ENCODE measurements at places on chromosomes 6 and 20.

DNA sequence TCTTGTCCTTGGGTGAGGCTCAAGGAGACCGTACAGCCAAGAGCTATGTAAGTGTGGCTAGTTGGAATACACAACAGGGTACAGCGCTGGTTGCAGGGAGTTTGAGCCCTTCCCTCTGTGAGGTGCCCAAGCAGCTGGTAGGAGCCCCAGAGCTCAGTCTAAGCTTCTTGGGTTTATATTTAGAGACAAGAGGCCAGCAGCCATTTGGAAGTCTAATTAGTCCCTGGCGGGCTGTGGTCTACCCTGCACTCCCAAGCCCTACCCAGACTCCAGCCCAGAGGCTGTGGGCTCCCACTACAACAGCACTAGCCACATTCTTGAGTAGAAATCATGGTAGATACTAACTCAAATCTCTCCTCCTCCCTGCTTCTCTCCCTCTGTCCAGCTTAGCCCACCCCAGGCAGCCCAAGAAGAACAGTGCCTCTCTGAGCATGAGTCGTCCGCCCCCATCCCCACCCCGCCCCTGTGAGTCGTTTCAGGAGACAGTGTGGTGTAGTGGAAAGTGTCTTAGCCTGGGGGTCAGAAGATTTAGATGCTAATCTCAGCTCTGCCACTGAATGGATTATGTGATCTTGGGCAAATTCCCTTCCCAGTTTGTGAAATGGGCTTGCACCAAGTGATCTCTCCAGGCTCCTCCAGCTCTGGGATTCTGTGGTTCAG is 37.8 kb downstream of the EIF2S2 start:
- DNase-seq: no peak

- no peak for DNase-seq
Observed at GRCh38 chr6:446418-447366, 55.1 kb downstream of the IRF4 start.

GRCh38 chr20:50175938-50176933 is 14.4 kb upstream of the CEBPB start:
- DNase-seq: no peak

DNA sequence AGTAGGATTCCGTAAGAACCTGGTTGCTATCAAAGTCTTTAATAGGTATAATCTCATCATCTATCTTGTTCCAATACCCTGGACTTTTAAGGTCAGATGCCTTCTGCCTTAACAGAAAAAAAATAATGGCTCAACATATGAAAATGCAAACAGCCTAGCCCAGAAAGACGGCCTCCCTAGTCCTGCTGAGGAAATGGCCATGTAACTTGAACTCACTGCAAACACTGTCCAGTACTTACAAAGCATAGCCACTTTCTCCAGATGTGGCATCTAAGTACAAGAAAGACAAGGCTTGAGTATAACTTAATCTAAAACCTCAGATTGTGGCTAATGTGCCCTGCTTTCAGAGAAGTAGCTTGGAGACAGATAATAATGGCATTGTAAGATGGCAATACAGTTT is 26.5 kb downstream of the FASTKD5 start:
- no peak for DNase-seq

- DNase-seq: no peak
Observed at GRCh38 chr6:113629975-113630737, 227.0 kb upstream of the MARCKS start.

DNA sequence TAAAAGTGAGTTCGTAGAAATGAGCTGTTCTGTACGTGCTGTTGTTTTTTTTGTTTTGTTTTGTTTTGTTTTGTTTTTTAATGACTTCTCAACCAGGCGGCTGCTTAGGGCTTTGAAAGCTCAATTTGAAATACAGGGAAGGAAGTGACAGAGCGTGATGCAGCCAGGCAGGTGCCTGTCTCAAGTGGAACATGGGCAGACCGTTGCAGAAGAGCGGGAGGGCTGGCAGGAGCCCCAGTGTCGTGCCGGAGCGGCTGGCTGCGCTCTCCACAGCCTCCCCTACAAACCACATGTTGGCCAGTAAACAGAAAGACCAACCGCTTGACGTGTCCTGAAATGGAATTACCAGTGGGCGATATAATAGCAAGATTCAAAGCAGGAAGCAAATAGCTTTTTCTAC is 164.9 kb upstream of the RREB1 start:
- peak; percentile 21 for DNase-seq

DNA sequence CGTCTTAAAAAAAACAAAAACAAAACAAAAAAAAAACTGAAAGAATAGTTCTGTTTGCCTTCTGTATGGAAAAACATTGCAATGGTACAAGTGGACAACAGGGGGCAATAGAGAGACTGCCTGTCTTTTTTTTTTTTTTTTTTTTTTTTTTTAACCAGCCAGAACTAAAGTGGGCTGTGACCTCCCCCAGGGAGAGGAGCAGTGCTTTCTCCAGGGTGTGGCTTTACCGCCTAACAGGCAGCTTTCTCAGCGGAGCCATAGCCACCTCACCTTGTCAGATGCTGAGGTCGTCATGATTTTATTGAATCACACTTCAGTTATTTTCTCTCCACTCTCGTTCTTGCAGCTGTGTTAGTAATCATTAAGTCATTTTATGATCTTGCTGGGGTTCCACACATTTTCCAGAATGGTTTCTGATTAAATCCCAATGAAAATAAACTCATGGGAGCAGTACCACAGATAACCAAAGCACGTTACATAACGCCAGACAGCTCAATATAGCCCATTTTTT is 78.4 kb downstream of the GMPR start:
- no peak for DNase-seq

- no peak for DNase-seq
Observed at GRCh38 chr6:131597446-131597845, 24.4 kb downstream of the ARG1 start.

- no peak for DNase-seq
Observed at GRCh38 chr20:23248461-23248882, 102.1 kb upstream of the NXT1 start.

- DNase-seq: no peak
Observed at GRCh38 chr20:11716239-11716944, 201.3 kb upstream of the BTBD3 start.

DNA sequence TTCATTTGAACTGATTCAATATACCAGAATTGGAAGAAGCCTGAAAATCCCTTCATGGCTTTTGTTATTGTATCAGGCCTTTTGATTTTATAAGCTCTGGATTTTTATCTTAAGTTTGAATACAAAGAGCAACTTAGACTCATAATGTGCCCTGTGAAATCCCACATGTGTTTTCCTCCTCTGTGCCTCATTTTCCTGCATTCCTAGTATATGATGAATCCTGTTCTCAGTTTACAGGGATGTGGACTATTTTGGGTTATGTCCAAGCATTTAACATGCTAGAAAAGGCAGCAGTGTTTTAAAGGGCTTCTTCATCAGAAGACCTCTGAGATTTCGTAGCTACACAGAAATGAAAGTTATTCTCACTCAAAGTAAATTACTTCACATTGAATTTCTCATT is 455.0 kb downstream of the RFPL4B start:
- no peak for DNase-seq

DNA sequence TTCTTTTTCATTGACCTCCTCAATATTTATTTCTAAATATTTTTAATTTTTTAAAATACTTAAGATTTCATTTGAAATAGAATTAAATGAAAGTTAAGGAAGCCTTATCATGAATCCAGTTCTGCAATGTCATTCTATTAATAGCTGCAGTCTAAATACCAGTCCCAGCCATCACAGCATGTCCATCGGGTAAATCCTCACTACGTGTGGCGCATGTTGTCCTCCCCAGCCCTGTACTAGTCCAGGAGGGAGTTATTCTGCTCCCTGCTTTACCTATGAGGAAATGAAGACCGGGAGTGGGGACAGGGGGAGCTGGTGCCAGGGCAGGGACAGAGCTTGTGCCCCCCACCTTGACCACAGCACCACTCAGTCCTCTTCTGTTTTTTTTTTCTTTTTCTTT is 125.1 kb upstream of the QKI start:
- DNase-seq: no peak

- no peak for DNase-seq
Observed at GRCh38 chr6:126067073-126067472, 80.7 kb downstream of the TRMT11 start.

DNA sequence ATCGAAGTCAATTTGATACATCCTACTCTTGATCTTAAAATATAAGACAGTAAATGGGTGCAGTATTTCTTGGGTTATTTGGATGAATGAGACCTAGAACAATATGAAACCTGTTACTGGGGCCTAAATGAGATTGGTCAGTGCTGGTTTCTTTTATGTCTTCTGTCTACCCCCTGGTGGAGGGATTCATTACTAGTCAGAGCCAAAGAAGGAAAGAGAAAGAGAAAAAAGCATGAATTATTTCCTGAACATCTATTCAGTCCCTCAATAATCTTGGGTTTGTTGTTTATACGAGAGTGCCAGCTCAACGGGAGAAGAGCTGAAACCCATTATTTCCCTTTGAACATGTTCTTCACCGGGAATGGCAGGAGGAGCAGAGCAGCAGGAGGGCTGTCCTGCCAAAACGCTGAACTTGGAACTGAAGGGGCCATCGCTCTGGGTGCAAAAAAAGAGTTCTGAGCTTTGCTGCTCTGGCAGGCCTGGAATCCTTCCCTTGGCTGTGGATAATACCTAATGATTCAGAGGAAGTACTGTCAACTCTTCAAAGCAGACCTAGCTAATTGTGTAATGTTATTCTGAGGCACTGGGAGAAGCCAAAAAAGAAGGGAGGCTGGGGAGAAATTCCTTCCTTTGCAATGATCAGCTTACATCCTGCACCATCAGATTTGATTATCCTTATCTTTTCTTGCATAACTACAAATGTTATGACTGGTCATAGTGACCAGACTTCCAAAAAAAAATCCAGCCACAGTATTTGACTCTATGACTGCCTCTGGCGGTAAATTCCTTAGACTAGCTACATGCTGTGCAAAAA is 72.0 kb downstream of the BLOC1S5 start:
- peak; percentile 53 for DNase-seq
